ENCODE measurements at places on chromosomes 6 and 20. TPM values are rescaled to one million over a fixed set of nuclear protein-coding genes. Genes with fewer than 3 reads are reported as not detected.

DNA sequence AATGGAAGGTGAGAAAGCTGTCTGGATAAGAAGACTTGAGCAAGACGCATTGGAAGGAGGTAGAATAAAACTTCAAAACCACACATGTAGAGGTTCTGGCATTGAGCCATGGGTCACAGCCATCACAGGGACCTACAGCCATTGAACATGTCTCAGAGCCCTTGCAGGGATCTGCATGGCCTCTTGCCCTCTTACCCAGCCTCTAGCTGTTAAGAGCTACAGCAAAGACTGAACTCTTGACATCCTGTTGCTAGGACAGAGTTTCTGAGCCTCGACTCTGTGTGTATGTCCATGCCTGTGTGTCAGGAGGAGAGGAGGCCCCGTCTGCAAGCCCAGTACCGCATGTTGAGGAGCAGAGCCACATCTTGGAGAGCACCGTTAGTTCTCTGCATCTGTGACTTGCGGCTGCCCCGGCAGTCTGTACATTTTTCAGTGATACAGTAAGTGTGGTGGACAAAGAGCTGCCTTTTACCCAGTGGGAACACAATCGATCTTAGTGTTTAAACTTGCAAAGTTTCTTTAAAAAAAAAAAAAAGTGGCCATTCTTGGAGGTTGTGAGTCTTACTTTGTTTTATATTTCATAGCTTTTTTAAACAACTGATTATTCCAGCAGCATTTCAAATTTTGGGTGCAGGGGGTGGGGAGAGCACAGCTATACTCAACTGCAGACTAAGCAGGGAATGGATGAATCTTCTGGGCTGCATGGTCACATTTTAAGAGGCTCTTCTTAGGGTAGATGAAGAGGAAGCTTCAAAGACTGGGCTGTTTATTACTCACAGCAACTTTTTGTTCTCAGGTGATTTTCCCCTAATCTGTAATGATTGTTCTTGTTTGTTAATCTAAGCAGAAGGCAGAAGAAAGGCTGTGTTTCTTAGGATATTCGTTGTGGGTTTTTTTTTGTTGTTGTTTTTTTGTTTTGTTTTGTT is 88.5 kb downstream of the TBC1D7 start:
- H3K36me3 ChIP-seq, result peaks cover 42% of the 10 kb centered on the region
- no peaks in the 10 kb centered on the region for H3K4me1 ChIP-seq
- H3K4me3 ChIP-seq, result no peak overlapping the region
- no peak overlapping the region for H3K27ac ChIP-seq
- H3K27me3 ChIP-seq, result no peaks in the 10 kb centered on the region

DNA sequence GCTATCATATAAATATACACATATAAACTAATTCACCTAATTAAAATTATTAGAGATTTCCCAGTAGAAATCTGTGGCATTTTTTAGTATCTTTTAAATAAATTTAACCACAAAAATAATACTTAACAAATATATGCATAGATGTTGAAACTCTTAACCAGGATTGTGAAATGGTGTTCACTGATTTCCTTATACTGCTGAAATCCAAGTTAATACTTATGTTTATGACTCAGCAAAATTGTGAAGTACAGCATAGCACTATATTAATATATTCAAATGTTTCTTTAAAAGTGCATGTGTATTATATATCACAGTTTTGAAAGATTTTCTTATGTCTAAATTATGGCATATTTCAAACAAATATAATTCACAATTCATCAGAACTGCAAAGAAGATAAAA is 328.2 kb upstream of the MANEA start:
- H3K4me1 ChIP-seq, result no peaks in the 10 kb centered on the region
- H3K27me3 ChIP-seq, result no peaks in the 10 kb centered on the region
- no peak for DNase-seq
- no peak overlapping the region for H3K4me3 ChIP-seq

- no peak overlapping the region for H3K27ac ChIP-seq
- H3K4me3 ChIP-seq, result no peak overlapping the region
- no peaks in the 10 kb centered on the region for H3K36me3 ChIP-seq
- H3K27me3 ChIP-seq, result no peaks in the 10 kb centered on the region
Measured at GRCh38 chr6:154249499-154250298, 106.9 kb downstream of the IPCEF1 start.

DNA sequence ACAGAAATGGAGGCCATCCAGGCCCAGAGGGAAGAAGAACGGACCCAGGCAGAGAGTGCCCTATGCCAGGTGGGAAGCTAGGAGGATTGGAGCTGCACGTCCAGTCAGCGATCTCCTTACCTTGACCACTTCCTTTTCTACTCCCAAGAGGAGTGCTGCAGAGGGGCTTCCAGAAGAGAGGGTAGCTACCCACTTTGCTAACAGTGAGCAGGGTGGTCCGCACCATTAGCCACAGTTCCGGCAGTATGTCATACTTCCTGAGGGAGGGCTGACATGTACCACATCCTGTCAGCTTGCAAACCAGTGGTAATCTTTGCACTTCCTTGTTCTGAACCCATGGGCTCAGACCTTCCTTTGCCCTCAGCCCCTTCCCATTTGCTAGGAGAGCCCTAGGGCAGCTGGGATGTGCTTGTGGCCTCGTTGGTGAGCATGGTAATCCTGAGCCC is 35.4 kb downstream of the CEP250 start:
- DNase-seq, result no peak
- no peak overlapping the region for H3K4me3 ChIP-seq
- no peaks in the 10 kb centered on the region for H3K27me3 ChIP-seq
- H3K27ac ChIP-seq, result no peak overlapping the region

- no peaks in the 10 kb centered on the region for H3K27me3 ChIP-seq
- H3K36me3 ChIP-seq, result peaks cover 90% of the 10 kb centered on the region
- no peak for DNase-seq
- no peak overlapping the region for H3K27ac ChIP-seq
Measured at GRCh38 chr6:47256981-47257730, 52.5 kb downstream of the TNFRSF21 start.

DNA sequence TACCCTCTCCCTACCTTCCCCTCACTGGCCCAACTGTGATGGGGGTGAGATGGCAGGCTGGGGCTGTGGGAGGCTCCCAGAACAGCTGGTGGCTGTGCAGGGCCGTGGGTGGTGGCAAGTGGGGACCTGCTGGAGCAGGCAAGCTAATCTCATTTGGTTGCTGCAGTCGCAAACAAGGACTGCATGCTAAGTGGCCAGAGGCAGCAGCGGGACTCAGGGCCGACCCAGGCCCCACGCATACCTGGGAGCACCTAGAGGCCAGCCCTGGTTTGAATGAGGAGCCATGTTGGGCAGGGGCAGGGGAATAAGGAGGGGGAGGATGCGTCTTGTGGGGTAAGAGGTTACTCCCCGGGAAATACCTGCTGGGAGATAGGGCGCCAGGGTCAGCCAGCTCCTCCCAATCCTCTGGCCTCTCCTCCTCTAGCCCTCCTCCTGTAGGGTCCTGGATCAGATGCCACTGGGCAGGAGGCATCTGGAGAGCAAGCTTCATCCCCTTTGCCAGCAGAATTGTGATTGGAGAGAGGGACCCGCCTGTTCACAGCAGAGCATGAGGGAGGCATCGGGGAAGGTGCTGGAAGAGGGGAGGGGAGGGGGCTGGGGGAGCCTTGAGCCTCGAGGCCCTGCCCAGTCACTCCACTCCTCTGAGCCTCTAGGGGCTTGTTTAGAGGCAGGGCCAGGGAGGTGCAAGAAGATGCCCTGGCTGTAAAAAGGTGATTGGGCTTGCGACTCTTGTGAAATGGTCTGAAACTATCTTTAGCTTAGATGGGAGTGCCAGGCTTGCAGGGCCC is 24.3 kb upstream of the CDH22 start:
- no peak for DNase-seq
- H3K36me3 ChIP-seq, result no peaks in the 10 kb centered on the region
- H3K27me3 ChIP-seq, result peaks cover 4% of the 10 kb centered on the region
- H3K4me1 ChIP-seq, result peaks cover 10% of the 10 kb centered on the region
- H3K4me3 ChIP-seq, result no peak overlapping the region

GRCh38 chr6:81906709-81907204 is 154.3 kb upstream of the TENT5A start:
- H3K4me3 ChIP-seq, result no peak overlapping the region
- no peaks in the 10 kb centered on the region for H3K36me3 ChIP-seq
- H3K27ac ChIP-seq, result no peak overlapping the region
- DNase-seq, result no peak
- H3K27me3 ChIP-seq, result no peaks in the 10 kb centered on the region
- H3K4me1 ChIP-seq, result no peaks in the 10 kb centered on the region

Gene PKHD1
- 0.19 TPM for total RNA-seq

Gene SLC9A8
- 10.3 TPM for total RNA-seq
